Stimulated activated CD4-positive, alpha-beta T cell treated with anti-CD3 and anti-CD28 coated beads, Interleukin-12 subunit alpha, Interleukin-12 subunit beta, amount 100 ng/mL, for 48 hours (primary cell): ENCODE measurements at places on chromosomes 6 and 20.

GRCh38 chr20:32481311-32482142, 103.6 kb downstream of the NOL4L start:
- no peak for DNase-seq

DNA sequence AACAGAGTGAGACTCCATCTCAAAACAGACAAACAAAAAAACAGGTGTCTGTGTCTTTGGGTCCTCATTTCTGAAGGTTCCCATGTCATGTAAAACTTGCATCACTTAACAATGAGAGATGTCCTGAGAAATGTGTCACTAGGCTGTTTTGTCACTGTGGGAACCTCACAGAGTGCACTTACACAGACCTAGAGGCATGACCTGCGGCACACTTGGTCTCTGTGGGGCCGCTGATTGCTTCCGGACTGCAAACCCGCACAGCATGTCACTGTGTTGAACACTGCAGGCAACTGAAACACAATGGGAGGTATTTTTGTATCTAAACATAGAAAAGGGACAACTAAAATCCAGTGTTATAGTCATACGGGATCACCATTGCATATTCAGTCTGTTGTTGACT, 42.3 kb upstream of the TMEM181 start:
- DNase-seq = no peak

DNA sequence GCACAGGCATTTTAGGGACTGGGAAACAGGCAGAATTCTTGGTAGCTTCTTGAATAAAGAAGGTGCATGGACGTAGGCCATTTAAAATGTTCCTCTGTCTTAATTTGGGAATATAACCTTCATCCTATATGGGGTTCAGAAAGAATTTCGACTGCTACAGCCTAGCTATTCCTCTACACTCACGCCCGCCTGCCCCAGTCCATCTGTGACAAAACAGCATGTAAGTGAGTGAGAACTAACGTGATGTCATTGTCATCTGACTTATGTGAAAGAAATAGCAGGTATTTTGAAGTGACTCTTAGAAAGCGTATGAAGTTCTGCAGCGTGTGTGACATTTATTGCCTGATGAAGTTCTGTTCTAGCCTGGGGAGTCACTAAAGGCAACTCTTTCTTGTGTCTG, 52.2 kb upstream of the SLC22A1 start:
- DNase-seq = no peak

DNA sequence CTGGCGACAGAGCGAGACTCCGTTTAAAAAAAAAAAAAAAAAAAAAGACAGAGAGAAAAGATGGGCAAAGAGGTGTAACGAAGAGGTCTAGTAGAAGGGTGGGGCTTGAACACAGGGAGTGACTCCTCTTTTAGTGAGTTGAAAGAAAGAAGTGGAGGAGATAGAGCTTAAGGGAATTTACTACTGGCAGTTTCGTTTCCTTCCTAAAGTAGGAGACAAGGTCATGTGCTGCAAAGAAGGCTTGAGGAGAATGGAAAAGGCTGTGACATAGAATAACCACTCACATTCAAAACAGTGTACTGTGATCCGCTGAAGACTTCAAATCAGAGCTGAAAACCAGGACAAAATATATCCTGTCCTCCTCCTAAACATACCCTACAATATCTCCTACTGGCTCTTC, 63.8 kb upstream of the EIF2S2 start:
- DNase-seq = no peak

DNA sequence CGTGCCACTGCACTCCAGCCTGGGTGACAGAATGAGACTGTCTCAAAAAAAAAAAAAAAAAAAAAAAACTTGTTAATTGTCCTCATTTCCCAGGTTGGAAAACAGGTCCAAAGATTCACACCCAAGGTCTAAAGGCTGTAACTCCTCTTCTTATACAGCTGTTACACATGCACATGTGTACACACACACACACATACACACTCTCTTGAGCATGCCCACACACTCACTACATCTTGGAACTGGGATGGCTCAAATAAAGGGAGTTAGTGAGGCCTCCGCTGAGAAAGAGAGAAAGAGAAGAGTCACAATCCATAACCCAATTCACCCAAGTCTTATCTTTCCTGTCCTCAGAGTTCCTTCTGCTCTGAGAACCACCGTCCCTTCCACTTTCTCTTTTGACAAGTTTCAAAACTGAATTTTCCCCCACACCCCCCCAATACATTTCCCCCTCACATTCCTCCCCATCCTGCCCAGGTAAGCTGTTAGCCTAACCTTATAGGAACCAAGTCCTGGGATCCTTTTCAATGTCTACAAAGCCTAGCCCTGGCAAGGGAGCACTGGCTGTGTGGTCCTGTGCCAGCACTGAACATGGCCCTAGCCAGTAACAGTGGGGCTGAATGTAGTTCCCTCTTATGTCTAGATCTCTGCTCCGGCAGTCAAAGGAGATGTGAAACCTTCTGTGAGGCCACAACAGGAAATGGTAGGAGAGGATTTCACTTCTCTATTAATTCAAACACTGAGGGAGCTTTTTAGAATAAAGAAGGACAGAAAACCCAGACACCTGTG, 3.2 kb upstream of the HLA-DMB start:
- DNase-seq = no peak

DNA sequence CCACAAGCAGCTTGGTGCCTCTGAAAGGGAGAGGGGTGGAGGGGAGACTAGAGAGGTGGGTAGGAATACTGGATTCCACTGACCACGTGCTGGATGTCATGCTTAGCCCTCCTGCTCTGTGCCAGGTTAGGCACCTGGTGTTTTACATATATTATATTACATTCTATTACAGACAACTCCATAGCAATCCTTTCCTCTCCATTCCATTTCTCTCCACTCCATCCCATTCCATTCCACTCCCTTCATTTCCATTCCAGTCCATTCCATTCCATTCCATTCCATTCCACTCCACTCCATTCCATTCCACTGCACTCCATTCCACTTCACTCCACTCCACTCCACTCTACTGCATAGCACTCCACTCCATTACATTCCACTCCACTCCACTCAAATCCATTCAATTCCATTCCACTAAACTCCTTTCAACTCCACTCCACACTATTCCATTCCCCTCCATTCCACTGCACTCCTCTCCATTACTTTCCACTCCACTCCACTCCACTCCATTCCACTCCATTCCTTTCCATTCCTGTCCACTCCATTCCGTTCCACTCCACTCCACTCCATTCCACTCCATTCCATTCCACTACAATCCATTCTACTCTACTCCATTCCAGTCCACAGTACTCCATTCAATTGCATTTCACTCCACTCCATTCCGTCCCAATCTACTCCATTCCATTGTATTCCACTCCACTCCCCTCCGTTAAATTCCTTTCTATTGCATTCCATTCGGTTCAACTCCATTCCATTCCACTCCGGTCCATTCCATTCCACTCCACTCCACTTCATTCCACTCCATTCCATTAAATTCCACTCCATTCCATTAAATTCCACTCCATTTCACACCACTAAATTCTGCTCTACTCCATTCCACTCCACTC, 27.2 kb upstream of the DEFB125 start:
- no peak for DNase-seq

DNA sequence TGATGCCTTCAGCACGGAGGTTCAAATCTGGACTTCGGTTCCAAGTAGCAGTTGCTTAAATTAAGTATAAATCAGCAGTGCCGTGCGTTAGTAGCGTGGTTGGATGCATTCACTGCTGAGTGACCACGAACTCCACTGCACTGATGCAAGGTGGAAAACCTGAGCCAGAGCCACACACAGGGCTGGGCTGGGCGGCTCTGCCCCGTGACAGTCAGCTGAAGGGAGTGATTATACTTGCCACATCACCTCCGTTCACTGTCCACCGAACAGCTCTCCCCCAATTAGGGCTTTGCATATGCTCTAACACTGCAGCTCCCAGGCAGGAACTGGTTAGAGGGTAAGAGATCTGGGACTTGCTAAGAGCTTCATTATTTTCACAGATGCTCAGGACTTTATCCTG, 22.2 kb downstream of the PPP1R3G start:
- DNase-seq = no peak

DNA sequence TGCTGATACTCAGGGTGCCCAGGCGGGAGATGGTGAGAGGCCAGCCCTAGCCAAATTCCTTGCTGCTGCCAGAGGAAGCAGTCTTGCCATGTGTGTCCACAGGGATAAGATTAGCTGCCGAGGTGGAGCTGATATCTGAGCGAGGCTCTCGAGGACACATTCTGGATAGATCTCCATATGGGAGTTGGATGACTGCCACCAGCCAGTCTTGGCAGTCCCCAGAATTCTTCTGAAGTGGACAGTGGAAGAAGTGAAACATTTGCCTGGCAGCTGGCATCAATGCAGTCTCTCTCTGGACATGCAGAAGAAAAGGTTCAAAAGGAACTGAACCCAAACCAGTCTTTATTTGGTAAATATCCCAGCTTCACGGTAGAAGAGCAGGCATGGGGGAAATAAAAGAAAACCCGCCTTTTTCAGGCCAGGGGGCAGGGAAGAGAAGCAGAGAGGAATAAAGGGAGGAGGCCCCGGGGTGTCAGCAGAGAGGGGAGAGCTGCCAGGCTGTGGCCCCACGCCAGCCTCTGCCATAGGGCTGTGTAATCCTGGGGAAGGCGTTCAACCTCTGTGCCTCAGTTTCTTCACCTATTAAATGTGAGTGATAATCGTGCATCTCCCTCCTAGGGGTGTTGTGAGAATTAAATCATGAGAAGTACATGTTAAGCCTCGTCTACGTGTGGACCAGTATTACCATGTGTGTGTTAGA, 3.7 kb upstream of the FUCA2 start:
- DNase-seq = no peak

DNA sequence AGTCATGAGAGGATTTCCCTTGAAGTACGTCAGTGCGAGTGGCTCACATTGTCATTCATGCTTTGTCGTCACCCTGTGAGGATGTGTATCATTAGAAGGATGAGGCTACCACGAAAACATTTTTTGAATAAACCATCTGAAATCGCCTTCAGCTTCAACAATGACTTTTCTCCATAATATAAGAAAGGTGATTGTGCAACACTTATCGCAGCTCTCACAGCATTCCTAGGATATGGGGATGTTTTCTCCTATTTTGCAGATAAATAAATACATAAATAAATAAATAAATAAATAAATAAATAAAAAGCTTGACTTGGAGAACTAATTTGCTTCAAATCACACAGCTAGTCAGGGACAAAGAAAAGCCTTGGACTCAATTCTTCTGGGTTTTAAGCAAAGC, 326.5 kb downstream of the FOXA2 start:
- no peak for DNase-seq

GRCh38 chr6:105483492-105483891, 80.6 kb upstream of the PREP start:
- no peak for DNase-seq

GRCh38 chr6:108737594-108738546, 110.4 kb upstream of the ARMC2 start:
- peak; percentile 36 for DNase-seq

- no peak for DNase-seq
These were observed 32.3 kb downstream of the NCR2 start for GRCh38 chr6:41367700-41368099.

- DNase-seq = no peak
These were observed 519.6 kb downstream of the DOK5 start for GRCh38 chr20:54995011-54995410.

GRCh38 chr20:7516621-7517111, 423.6 kb downstream of the HAO1 start:
- DNase-seq = no peak

DNA sequence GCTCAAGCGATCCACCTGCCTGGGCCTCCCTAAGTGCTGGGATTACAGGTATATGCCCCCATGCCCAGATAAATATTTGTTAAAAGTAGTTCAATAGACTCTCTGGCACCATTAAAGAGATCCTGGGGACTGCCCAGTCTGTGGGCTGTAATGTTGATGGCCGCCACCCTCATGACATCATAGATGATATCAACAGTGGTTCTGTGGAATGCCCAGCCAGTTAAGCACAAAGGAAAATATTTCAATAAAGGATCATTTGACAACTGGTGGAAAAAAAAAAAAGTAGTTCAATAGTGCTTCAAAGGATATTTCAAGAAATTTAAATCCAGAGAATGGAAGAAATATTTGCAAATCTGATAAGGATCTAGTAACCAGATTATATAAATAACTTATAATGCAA, 1.5 kb upstream of the CRIP3 start:
- DNase-seq = no peak

DNA sequence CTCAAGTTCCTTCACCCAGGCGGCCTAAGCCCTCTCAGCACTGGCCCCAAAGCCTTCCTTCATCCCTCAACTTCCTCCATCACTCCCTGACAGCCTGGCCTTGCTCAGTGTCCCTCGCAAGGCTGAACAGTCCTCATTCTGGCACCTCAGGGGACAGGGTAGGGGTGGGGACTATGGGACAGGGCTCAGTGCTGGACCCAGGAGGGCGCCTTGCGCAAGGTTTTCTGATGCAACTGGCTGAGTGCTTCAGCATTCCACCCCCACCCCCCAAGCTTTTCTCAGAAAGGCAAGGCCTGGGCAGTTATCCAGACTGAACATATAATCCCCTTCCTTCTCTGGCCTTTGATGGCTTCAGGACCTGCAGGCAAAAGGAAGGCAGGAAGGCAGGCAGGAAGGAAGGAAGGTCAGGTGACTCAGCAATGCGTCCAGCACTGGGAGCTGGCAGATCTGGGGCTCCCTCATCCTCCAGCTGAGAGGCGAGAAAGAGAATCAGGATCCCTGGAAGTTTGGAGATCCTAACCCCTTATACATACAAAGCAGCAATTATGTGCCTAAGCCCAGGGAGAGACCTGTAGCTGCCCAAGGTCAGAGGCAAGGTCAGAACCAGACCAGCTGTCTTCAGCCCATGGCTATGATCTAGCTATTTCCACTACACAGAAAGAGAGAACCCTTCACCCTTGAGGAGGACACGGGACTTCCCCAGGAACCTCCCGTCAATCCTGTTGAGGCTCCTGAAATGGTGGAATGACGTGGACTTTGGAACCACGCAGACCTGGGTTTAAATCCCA, 8.6 kb upstream of the TRIB3 start:
- no peak for DNase-seq

GRCh38 chr6:106066989-106067388, 19.1 kb upstream of the PRDM1 start:
- no peak for DNase-seq

- no peak for DNase-seq
These were observed 416.5 kb downstream of the BCKDHB start for GRCh38 chr6:80523010-80523409.

DNA sequence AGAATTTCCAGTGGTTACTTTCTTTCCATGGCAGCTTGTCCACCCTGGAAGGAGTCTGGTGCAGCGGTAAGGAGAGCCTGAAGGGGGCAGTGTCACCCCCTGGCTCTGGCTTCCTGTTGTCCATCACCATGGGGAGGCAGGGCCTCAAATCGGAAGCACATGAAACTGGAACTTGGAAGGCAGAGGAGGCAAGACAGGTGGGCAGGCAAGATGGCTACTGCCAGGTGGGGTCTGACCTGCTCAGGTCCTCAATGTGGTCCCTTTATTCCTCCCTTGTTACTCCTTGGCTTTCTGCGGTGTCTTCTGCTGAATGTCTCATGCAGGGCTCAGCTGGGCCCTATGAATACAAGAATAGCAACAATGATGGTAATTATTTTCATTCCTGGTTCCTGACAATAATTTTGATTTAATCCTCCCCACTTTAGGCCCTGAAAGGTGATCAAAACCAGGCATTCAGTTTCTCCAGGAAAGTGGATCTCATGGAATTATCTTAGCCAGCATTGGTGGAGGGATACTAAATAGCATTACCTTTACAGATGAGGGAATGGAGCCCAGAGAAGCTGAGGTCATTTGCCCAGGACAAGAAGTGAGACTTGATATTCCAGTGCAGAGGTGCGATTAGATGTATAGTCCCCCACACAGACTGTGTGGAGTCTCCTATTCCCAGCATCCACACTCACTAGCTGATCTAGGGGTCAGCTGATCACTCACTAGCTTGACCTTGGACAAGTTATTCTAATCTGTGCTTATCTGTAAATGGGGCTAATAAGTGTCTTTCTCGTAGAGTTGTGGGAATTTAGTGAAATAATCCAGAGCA, 17.6 kb upstream of the SNAI1 start:
- DNase-seq = peak; percentile 30
